GM23248 (cell line): ENCODE measurements at places on chromosomes 4 and X. TPM values are rescaled to one million over a fixed set of nuclear protein-coding genes. Genes with fewer than 3 reads are reported as not detected.

The ZFP92 gene
- 0.11 TPM in 1 of 2 replicates, not detected in the other for total RNA-seq

The PRKX gene
- total RNA-seq = 10.6 TPM in 2 replicates

- no peak overlapping the region for H3K27ac ChIP-seq
- H3K36me3 ChIP-seq = no peaks in the 10 kb centered on the region
- H3K27me3 ChIP-seq = no peaks in the 10 kb centered on the region
- H3K4me3 ChIP-seq = no peak overlapping the region
- no peak for DNase-seq
- H3K4me1 ChIP-seq = no peaks in the 10 kb centered on the region
These were observed 732.0 kb downstream of the PCDH18 start for GRCh38 chr4:136800248-136800647.

GRCh38 chrX:150262456-150262855, 100.7 kb upstream of the MAMLD1 start:
- H3K27ac ChIP-seq = no peak overlapping the region
- no peak for DNase-seq
- no peaks in the 10 kb centered on the region; the same call in 1 of the 2 replicates for H3K4me1 ChIP-seq
- no peak overlapping the region for H3K4me3 ChIP-seq

GRCh38 chrX:38018766-38019425, 12.5 kb downstream of the SYTL5 start:
- DNase-seq = no peak
- no peaks in the 10 kb centered on the region for H3K36me3 ChIP-seq
- no peaks in the 10 kb centered on the region for H3K4me1 ChIP-seq
- H3K27me3 ChIP-seq = no peaks in the 10 kb centered on the region
- H3K4me3 ChIP-seq = no peak overlapping the region

The HSFX1 gene
- total RNA-seq = 0.25 and 0.65 TPM in 2 replicates

- H3K4me1 ChIP-seq = no peaks in the 10 kb centered on the region; the same call in 1 of the 2 replicates
- no peaks in the 10 kb centered on the region for H3K36me3 ChIP-seq
- peak; percentile 70 for DNase-seq
These were observed 46.0 kb upstream of the MGST2 start for GRCh38 chr4:139619644-139620043.

The SFRP2 gene
- total RNA-seq = 0.63 and 0.65 TPM in 2 replicates

DNA sequence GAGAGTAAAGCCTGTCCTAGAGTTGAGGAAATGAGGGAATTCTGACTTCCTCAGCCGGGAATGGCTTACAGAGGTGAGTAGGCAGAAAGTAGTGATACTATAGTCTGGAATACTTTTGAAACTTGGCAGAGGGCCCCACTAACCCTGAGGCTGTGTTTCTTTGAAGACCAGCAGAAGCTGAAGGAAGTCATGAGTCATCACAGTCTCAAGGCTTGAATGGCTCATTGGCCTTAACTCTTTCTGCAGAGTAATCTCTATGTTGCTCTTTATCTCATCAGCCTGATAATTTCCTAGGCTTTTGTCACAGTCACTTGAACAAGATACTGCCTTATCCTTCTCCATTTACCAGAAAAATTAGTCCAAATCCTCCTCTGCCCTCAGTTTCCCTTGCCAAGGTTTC, 80.8 kb downstream of the ANKRD50 start:
- H3K4me3 ChIP-seq = no peak overlapping the region
- peak; percentile 98 for DNase-seq
- peaks cover 12% of the 10 kb centered on the region for H3K4me1 ChIP-seq
- H3K27ac ChIP-seq = peak overlapping the region; percentile 12
